GM04503 (cell line): ENCODE measurements at places on chromosomes 7 and 10.

GRCh38 chr7:42833411-42833810 is 78.5 kb downstream of the C7orf25 start:
- no peak for DNase-seq

- peak; percentile 89 for DNase-seq
Observed at GRCh38 chr7:80147543-80148391, 13.1 kb downstream of the GNAI1 start.

GRCh38 chr7:55192723-55193122 is 172.4 kb upstream of the LANCL2 start:
- DNase-seq: peak; percentile 47

GRCh38 chr7:55545496-55545895 is 26.8 kb downstream of the VOPP1 start:
- DNase-seq: no peak

DNA sequence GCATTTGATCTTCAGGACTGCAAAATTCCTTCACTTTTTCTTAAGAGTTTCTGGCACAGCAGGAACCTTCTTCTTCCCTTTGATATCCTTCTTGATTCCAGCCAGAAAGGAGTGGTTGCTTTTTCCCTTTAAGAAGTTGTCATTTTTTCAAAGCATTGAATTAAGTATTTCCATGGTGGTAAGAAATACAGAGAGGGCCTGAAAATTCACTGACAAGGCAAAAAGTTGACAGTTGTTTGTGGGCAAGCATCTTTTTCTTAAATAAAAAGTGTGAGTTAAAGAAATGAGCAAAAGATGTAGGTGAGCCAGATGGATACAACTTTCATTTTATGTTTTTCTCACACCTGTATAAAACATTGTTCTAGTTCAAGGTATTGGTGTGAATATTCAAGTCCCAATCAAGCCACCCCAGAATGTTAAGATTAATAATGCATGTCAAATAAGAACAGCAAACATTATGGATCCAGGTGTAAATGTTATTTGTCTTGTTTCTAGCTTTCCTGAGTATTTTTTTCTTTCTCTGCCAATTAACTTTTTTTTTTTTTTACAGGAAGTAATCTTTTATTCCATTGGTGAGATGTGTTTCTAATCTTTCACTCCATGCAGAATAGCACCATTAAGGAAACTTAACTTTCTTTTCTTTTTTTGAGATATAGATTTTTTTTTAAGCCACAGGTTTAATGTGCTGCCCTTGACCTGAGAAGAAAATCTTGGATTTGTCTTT is 334.3 kb upstream of the SEMA3A start:
- DNase-seq: no peak

DNA sequence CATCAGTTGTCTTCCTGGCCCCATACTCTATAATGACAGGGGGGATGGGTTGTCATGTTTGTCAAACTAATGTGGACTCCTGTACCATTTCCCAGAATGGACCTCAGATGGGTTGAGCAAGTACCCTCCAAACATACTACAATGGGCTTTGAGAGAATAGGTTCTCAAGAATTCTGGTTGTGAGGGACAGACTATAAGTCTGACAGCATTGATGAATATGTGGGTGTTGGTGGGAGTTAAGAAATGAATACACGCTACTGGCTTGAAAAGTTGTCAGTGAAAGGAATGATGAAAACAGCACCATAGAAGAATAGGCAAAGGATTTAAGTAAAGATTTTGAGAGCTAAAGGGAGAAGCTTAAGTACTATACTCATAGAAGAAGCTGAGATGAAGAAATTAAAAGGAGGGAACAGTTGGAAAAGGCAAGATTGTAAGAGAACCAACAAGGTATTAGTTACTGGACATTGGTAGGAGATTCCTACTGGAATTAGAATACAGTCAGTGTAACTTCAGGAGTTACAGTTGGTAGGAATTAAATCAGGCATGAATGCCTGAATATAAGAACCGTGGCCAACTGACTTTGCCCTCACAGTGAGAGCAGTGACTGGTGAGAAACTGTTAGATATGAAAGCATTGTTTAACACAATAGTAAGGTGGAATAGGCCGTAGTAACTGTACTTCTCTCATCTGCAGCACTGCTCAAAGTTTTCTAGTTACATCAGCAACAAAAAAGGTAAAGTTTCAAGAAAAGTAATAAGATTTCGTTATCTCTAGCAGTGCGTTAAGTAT is 86.3 kb downstream of the LCOR start:
- DNase-seq: no peak

DNA sequence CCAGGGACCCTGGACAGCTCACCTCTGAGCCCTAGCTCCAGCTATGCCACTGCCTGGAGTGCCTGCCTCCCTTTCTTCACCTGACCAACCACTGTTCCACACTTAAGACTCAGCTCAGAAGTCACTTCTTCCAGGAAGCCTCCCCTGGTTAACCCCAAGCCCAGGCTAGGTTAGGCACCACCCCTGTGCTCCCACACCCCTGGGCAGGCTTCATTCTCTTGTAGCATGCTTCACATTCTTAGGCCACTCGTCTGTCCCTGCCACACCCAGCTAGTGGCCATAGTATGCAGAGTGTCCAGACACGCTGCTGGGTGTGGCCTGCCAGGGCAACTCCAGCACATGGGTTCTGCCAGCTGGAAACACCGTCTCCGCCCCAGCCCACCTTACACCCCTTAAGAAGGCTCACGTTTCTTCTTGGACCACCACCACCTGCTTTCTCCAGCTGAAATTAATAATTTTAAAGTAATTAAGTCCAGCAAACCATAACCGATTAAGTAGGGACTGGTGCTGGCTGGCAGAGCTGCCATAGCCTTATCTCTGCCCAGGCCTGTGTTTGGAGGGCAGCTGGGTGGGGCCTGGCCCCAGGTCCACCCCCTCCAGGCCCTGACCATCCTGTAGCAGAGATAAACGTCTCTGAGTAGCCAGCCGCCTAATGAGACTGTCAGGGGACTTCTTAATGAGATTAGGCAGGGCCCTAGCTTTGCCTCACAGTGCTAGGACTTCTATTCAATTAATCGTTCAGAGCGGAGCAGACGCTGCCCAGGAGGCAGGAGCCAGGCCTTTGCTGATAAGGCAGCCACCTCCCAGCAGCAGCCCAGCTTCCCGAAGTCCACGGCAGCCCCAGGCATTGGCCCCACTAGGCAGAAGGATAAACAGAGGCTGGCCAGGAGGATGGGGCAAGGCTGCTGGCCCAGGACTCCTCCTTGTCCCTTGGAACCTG is 20.5 kb downstream of the GRID1 start:
- DNase-seq: peak; percentile 5

DNA sequence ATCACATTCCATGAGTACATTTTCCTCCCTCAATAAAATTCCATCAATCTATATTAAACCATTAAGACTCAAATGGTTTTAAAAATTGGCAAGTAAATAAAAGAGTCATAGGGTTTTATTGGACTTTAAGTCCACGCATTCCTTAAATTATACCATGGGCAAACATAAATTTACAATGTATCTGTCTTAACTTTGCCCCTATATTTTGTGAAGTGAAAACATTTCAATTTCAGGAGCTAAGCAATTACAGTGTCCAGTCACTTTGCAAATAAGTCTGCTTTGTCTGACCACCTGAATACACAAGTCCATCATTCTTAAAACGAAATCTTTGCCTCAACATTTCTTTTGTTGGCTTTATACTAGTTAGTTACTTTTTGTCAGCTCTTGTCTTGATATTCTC is 197.5 kb upstream of the SEMA3D start:
- no peak for DNase-seq

- DNase-seq: no peak
Observed at GRCh38 chr10:121296881-121297585, 301.2 kb downstream of the FGFR2 start.

GRCh38 chr10:101493249-101493648 is 94.8 kb downstream of the POLL start:
- no peak for DNase-seq

GRCh38 chr7:108480311-108480710 is 24.1 kb upstream of the NRCAM start:
- no peak for DNase-seq

DNA sequence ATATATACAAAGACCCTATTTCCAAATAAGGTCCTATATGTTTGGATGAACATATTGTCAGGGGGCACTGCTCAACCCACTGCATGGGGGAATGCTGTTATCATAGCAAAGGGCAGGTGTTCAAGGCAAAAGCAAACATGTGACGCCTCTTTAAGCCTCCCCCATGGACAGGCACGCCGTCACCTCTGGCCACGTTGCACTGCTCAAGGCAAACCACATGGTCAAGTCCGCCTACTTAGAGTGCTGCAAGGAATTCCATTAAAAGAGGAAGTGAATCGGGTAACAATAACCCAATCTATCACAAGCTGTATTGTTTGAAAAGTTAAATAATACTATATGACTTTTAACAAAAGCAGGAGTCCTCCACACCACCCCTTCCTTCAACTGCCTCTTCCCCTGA is 8.8 kb upstream of the CALD1 start:
- no peak for DNase-seq

GRCh38 chr7:35482231-35482630 is 212.7 kb downstream of the HERPUD2 start:
- DNase-seq: no peak

- DNase-seq: no peak
Observed at GRCh38 chr10:11403116-11403515, 208.3 kb downstream of the USP6NL start.

DNA sequence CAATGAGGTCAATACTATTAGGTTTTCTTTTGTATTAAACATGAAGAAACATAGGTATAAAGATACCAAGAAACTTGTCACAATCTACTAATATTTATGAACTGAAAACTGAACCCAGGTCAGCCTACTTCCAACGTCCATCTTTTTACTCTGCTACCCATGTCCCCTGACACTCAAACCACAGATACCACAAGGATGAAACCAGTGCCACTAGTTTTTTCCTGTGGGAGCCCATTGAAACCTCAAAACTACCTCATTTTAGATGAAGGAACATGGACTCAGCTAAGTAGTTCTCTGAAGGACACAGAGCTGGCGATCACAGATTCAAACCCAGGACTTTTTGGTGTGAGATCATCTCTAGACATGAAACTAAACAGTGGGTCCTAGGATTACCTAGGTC is 6.8 kb downstream of the TET1 start:
- no peak for DNase-seq

GRCh38 chr7:2613098-2613930 is 18.5 kb upstream of the TTYH3 start:
- no peak for DNase-seq

GRCh38 chr10:27663621-27664020 is 82.0 kb downstream of the MKX start:
- DNase-seq: no peak

DNA sequence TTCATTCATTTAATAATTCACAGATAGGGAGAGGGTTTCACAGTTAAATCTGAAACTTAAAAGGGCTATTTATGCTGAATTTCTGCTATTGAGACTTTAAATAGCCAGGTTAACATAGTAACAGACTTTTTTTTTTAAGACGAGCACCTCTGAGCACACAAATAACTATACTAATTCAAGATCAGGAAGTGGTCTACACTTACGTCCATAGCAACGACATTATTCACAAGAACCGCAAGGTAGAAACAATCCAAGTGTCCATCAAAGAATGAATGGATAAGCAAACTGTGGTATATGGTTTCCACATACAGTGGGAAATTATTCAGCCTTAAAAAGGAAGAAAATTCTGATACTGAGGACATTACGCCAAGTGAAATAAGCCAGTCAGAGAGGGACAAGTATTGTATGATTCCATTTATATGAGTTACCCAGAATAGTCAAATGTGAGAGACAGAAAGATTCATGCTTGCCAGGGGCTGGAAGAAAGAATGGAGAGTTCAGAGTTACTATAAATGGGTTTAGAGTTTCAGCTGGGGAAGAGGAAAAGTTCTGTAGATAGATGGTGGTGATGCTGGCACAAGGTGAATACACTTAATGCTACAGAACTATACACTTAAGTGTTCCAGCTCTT is 140.3 kb upstream of the LAMB4 start:
- no peak for DNase-seq

GRCh38 chr10:3137958-3138726 is 34.4 kb downstream of the PITRM1 start:
- DNase-seq: no peak

DNA sequence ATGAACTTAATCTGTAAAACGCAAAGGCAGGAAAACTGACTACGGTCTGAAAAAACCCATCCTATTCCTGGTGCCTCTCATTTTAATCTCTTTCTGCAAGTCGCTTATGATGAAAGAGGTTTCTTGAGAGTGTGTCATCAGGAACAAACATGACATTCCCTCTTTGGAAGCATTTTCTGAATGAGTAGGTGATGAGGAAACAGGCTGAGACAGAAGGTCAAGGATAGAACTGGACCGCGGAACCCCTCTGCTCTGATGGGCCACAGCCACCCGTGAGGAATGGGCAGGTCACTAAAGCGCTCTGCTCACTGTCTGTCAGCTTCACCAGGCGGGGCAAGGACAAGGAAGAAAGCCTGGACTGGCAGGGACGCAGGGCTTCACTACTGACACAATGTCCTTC is 28.6 kb downstream of the BEND7 start:
- DNase-seq: no peak

DNA sequence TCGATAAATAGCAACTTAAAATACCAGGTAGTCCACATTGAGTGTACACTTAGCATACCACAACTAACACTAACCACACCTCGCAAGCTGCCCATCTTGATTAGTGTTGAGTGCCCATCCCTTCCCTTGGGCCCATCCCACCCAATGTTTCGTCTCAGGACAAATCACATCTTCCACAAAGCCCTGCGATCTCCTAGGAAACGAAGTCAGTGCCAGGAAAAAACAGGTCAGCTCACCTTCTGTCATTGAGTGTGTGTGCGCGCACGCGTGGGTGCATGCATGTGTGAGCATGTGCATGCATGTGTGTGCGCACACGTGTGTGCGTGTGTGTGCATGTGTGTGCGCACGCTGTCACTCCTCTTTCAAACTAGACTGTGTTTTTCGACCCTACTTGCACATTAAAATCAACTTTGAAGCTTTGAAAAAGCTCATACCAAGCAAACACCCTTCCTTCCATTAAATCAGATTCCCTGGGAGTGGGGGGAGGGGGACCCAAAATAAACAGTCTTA is 48.8 kb upstream of the OPALIN start:
- DNase-seq: no peak

DNA sequence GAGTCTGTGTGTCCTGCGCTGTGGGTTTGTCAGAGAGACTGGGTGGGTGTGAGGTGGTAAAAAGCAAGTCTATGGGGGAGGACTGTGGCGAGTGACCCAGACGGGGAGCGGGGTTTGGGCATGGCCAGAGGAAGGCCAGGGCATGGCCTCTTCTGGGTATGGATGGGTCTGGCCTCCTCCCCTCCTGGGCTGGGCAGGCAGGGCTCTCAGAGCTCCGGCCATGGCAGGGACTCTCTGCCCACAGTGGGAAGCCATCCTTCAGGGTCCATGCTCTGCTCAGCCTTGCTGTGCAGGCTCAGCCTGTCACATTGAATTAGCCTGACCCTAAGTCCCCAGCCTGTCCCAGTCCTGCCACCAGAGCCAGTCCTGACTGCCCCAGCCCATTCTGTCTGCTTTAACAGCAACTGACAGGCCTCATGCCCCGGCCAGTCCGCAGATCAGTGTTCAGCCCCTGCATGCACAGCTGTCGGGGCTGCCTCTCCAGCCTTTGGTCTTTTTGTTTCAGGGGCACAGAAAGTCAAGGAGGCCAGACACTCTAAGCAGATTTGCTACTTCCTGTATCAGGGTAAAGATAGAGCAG is 7.9 kb downstream of the ANTXRL start:
- DNase-seq: no peak
